ENCODE measurements at places on chromosomes 3 and 15.
A peak's percentile ranks its signal among the peaks of the same experiment; 100 is the strongest.

- DNase-seq, result no peak
These were observed 185.0 kb downstream of the TIGIT start for GRCh38 chr3:114478801-114479200.

DNA sequence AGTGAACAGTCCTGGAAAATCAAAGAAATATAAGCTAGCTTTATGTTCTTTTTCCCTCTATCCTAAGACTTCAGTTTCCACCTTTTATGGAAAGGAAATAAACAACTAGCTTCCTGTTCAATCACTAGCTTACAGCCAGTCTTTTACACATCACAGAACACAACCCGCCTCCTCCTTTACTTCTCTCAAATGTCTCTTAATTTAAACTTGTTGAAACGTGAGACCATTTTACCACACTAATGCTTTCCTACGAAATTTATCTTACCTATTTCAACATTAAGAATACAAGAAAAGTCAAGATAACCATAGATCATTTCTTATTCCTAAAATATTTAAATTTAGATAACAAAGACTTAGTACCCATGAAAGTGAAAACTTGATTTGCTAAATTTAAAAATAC, 6.2 kb downstream of the PRTG start:
- no peak for DNase-seq

GRCh38 chr3:127224118-127224517, 31.2 kb downstream of the PRR23E start:
- no peak for DNase-seq

- DNase-seq, result no peak
These were observed 7.7 kb downstream of the SUCLG2 start for GRCh38 chr3:67646586-67647234.

GRCh38 chr3:173351886-173352285, 45.7 kb upstream of the NLGN1 start:
- no peak for DNase-seq

GRCh38 chr3:47874913-47875312, 72.0 kb downstream of the DHX30 start:
- DNase-seq, result no peak

DNA sequence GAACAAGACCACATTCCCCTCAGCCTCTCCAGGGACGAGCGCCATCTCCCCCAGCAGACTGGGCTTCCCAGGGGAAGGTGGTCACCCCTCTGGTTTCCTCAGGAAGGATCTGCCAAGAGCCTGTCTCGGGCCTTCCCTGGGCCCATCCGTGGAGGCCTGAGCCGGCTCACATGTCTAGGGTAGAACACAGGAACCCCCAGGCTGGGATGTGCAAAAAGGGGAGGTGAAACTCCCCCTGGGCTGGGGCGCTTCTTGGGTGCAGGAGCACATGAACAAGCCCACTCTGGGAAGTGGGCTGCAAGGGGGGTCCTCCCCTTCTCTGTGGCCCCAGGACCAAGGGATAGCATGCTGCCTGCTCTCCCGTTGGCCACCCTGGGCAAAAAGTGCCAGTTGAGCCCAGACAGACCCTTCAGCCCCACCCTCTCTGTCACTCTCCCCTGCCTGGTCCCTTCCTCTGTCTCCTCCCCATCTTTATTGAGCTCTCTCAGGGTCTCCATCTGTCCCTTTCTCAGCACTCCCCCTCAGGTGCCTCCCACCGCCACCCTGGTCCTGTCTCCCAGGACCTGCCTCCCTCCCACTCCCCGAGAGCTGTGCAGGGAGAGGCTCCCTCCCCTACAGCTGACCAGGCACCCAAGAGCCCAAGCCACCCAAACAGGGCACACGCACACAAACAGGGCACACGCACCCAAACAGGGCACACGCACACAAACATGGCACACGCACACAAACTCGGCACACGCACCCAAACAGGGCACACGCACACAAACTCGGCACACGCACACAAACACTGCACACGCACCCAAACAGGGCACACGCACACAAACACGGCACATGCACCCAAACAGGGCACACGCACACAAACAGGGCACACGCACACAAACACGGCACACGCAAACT, 864 bp downstream of the SEMA3G start:
- DNase-seq, result no peak

- no peak for DNase-seq
These were observed 104.0 kb downstream of the CYP19A1 start for GRCh38 chr15:51234176-51234927.

DNA sequence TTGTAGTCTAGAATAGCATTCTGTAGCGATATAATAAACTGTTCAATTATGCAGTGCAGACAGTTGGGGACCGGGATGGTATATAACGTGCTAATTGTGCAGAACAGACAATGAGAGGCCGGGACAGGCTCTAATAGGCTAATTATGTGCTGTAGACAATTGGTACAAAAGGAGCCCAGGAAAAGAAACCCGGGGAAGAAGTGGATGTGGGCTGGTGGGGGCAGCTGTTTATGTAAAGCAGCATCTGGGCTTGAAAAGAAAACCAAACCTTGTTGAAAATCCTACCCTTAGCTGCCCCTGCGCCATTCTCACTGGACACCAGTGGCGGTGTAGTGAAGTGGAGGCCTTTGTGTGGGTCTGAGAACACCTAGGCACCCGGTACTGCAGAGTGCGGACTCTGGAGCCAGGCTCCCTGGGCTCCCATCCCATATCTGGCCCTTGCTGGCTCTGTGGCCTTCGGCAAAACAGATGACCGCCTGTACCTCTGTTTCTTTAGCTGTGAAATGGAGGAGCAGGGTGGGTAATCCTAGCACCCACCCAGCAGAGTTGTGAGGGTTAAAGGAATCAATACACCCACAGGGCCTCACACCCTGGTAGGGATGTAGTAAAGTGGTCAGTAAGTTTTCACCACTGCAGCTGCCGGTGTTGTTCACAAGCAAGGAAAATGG, 51.5 kb downstream of the CMTM6 start:
- DNase-seq, result no peak

GRCh38 chr3:181660337-181660736, 51.4 kb upstream of the SOX2 start:
- no peak for DNase-seq

- DNase-seq, result no peak
These were observed 352.5 kb downstream of the GAP43 start for GRCh38 chr3:115975796-115976195.

DNA sequence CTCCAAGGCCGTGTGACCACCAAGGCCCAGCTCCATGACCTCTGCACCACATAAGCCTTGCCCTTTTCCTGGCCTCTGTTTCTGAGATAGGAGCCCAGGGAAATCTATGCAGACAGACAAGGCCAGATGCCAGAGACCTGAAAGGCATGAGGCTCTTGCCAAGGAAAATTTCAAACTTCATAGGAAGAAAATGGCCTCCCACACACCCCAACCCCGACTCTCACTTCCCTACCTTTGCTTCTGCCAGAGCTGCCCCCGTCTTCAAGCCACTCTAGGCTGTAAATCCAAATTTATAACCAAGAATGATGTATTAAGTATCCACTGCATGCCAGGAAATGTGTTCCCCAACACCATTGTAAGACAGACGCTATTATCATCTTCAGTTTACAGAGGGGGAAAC, 65.5 kb upstream of the HRH1 start:
- no peak for DNase-seq

DNA sequence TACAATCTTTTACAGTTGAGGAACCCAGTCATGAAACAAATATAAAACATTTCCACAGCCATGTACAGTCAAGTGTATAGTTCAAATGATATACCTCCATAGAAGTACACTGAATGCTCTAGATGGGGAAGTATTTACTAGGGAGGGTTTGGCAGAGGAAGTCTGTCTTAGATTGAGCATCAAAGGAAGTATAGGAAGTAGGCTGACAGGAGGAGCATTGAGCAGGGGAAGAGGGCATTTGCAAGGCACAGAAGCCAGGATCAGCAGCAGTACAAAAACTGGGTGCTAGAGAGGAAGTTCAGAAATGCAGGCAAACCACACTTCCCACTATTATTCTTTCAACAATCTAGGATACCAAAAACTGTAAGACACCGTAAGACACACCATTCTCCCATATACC, 122.6 kb downstream of the ANO10 start:
- DNase-seq, result no peak

DNA sequence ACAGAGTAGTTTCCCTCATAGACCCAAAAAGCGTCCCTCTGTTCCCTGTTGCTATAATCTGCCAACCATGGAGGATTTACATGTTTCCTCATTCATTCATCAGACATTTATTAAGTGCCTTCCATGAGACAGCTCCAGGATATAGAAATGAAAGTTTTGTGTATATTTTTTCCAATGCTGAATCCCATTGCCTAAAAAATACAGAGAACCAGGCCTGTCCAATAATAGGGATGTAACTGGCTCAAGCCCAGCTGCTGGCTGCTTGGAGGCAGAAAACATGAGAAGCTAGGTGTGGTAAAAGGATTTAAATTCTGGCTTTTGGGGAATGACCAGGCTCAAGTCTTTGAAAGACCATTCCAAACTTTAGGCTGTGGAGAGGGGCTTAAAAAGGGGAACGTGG, 41.5 kb downstream of the RARB start:
- no peak for DNase-seq

DNA sequence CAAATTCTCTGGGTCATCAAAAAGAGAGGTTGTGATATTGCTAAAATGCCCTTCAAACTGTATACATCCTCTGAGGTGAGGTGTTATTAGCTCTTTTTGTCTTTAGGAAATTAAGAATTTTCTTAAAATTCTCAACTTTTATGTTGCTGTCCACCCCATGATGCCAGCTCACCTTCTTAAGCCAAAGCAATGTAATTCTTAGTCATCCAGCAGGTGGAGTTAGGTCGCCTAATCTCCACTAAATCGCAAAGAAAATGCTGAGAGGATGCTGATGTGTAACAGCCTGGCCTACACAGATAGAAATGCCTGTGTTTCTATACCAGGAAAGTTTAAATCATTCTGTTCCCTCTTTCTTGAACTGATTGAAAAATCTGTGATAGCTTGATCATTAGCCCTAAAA, 770.2 kb upstream of the ALCAM start:
- DNase-seq, result peak; percentile 7

DNA sequence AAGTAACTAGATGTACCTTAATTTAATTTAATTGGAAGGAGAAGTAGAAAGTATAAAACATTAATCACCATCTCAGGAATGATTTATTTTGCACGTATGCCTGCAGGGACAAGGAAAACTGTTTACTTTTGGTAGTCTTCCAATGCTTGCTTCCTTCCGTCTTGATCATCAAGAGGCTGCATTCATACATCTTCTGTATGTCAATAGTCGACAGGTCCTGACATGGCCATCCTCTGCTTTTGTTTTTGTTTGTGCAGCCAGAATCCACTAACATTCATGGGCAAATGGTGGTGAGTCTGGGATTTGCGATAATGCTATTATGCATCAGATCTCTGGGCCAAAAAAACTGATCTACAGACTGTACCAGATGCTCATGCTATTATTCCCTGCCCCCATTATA, 56.6 kb upstream of the ZPLD1 start:
- DNase-seq, result no peak

- DNase-seq, result no peak
These were observed 643.8 kb downstream of the SQOR start for GRCh38 chr15:46278486-46279090.

GRCh38 chr3:30644615-30645014, 38.2 kb downstream of the TGFBR2 start:
- DNase-seq, result no peak

DNA sequence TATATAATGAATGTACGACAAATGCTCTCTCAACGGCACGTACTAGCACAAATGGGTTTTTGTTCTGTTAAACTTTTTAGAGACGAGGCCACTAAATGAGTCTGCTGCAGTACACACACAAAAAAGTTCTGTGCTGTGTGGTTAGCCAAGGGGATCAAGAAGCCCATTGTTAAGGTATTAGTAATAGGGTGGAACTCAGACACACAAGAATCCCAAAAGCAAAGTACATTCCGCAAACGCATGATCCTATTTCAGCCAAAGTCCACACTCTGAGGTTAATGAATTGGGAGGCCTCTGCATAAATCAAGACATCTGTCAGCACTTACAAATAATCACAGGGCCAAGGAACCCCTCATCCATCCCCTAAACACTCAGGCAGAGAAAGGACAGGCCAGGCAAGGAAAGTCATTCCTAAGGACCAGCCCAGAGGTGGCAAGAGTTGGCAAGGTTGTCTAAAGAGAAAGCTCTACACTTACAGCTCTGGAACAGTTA, 12.1 kb downstream of the OSBPL10 start:
- DNase-seq, result peak; percentile 59

- no peak for DNase-seq
These were observed 277.5 kb upstream of the CDIN1 start for GRCh38 chr15:36301947-36302346.

DNA sequence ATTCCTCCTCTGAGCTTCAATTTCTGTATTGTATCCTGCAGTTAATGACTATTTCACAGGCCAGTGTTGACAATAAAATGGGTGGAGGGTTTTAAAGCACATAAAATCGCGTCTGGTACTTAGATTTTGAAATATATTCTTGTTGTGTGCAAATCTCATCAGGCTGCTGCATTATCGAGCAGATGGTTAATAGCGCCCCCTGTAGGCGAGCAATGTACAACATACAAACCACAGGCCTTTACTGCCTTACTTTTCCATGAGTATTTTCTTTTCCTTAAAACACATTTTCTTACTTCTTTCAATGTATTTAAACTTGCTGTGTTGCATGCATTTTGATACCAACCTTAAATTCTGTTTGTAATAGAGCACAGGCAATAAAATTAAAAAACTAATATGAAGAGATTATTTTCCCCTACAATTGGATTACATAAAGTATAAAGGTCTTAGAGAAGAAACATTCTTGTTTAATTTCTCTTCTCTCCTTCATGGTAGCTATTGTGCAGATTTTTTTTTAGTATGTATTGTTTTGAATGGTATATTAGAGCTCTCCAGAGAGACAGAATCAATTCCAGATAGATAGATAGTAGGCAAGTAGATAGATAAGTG, 608.4 kb downstream of the CADM2 start:
- peak; percentile 1 for DNase-seq

- DNase-seq, result no peak
These were observed 581.5 kb downstream of the TBL1XR1 start for GRCh38 chr3:176615826-176616225.

DNA sequence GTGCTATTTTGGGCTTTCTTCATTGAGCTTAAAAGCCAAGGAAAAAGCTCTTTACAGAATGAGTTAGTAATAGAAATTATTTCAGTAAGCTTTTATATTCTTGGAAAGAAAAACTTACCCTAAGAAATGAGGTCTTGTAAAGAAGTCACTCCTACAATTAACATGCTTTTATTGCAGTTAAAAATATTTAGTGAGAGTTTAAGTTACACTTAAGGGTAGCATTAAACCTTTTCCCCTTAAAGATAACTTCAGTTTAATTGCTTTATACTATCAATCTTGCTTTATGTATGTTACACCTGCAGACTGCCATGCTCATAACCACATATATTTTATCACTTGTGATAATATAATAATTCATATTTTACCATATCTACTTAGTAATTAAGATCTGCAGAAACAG, 426.2 kb downstream of the PLCL2 start:
- no peak for DNase-seq

Measured in HuH-7 (cell line).